ENCODE measurements at places on chromosomes 16 and 17. TPM values are rescaled to one million over a fixed set of nuclear protein-coding genes. Genes with fewer than 3 reads are reported as not detected.

DNA sequence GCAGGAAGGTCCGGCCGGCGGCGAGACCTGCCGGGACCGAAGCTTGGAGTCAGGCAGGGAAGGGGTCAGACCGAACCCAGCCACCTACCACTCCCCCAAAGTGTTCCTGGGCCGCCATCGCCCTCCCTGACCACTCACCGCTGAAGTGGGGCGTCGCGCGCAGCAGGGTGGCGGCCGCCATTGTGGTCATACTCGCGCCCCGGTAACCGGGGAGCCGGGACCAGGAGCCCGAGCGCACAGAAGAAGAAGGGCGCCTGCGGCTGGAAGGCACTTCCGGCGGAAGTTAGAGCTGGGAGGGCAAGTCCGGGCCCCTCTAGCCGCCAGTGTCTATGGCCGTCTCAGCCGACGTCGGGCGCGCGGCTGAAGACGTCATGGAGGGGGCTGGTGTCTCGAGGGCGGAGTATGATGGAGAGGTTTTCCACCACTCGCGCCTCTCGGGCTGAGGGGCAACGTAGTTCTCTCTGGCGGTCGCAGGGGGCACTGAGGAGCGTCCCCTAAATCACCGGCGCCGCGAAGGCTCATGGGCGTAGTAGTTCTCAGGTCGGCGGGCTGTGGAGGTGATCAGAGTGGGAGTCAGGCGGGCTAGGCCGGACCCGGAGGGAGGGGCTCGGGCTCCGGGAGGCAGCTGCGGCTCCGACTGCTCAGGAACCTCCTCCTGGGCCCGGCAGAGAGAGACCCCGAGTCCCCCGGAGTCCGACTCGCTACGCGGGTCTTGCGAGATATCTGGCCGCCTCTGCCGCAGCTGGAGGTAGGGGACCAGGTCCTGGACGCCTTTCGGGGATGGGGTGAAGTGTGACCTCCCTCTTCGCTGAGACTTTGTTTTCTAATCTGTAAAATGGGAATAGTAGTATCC lies at the start of gene TUFM:
TUFM (minus strand) TSS at position 269 of the 853 bp plus-strand sequence; CDS start at position 190, 79 bp downstream.
- peaks cover 34% of the 10 kb centered on the region for H3K36me3 ChIP-seq
- H3K27me3 ChIP-seq, result no peaks in the 10 kb centered on the region
- peak within 1 kb of the TSS; percentile 99 for H3K4me3 ChIP-seq
- H3K27ac ChIP-seq, result peak within 1 kb of the TSS; percentile 89
- peaks cover 22% of the 10 kb centered on the region for H3K4me1 ChIP-seq

GRCh38 chr17:16922386-16923096 lies 49.4 kb downstream of the TNFRSF13B start:
- no peak overlapping the region for H3K27ac ChIP-seq
- H3K27me3 ChIP-seq, result no peaks in the 10 kb centered on the region
- no peaks in the 10 kb centered on the region for H3K4me1 ChIP-seq
- no peak overlapping the region for H3K4me3 ChIP-seq
- no peaks in the 10 kb centered on the region for H3K36me3 ChIP-seq

GRCh38 chr16:7624871-7625766 lies 292.5 kb downstream of the RBFOX1 start:
- H3K27me3 ChIP-seq, result no peaks in the 10 kb centered on the region
- H3K27ac ChIP-seq, result no peak overlapping the region
- H3K36me3 ChIP-seq, result no peaks in the 10 kb centered on the region
- no peak for DNase-seq

- H3K4me1 ChIP-seq, result no peaks in the 10 kb centered on the region
- H3K27me3 ChIP-seq, result no peaks in the 10 kb centered on the region
- peak overlapping the region; percentile 8 for H3K27ac ChIP-seq
- DNase-seq, result no peak
- H3K36me3 ChIP-seq, result no peaks in the 10 kb centered on the region
Measured at GRCh38 chr16:9351440-9351839, 260.0 kb downstream of the HAPSTR1 start.

DNA sequence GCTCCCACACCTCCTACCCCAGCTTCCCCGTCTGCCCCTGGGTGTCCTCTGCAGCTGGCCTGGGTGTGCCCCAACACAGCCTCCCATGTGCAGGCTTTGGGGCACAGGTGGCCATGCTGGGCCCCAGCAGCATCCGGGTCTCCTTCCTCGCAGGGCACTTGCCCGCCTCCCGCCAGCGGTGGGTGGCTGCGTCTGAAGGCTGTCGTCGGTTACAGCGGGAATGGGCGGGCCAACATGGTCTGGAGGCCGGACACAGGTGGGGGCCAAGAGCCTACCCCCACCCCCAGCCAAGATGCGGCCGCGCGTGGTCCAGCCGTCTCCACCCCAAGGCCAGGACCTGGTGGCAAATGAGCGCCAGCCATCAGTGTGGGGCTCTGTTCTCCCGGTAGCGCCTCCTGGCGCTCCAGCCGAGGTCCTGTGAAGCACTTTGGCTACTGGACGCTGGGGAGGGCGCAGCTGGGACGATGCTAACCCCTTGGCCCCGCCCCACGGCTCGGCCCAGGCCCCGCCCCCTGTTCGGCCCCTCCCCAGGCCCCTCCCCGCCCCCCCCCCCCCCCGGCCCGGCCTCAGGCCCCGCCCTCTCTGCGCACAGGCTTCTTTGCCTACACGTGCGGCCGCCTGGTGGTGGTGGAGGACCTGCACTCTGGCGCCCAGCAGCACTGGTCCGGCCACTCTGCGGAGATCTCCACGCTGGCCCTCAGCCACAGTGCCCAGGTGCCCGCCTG lies 7.3 kb upstream of the RHOT2 start:
- no peaks in the 10 kb centered on the region for H3K27me3 ChIP-seq
- H3K36me3 ChIP-seq, result no peaks in the 10 kb centered on the region
- peak; percentile 89 for DNase-seq
- H3K4me1 ChIP-seq, result peaks cover 14% of the 10 kb centered on the region
- H3K4me3 ChIP-seq, result peak overlapping the region; percentile 39

DNA sequence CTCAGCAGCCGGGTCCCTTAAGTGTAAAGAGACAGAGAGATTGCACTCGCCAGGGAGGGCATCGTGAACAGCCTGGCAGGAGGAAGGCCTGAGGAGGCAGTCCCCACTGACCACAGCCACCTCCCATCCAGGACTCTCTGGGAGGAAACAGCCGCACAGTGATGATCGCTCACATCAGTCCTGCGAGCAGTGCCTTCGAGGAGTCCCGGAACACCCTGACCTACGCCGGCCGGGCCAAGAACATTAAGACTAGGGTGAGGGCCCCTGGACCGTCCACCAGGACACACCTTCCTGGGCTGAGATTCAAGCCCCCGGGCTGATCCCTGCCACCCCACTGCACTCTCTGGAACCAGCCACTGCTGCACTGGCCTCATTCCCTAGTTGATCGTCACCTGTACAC lies 14.0 kb downstream of the BTBD17 start:
- no peaks in the 10 kb centered on the region for H3K4me1 ChIP-seq
- H3K27me3 ChIP-seq, result no peaks in the 10 kb centered on the region
- no peak overlapping the region for H3K4me3 ChIP-seq
- no peak overlapping the region for H3K27ac ChIP-seq

- DNase-seq, result no peak
- H3K4me1 ChIP-seq, result no peaks in the 10 kb centered on the region
- no peak overlapping the region for H3K4me3 ChIP-seq
- H3K27ac ChIP-seq, result no peak overlapping the region
Measured at GRCh38 chr17:72654706-72655105, 437.8 kb downstream of the SLC39A11 start.

GRCh38 chr17:46025510-46026165 lies 26.6 kb downstream of the STH start:
- DNase-seq, result no peak
- peaks cover 8% of the 10 kb centered on the region for H3K36me3 ChIP-seq
- H3K27ac ChIP-seq, result no peak overlapping the region
- no peaks in the 10 kb centered on the region for H3K27me3 ChIP-seq
- H3K4me3 ChIP-seq, result no peak overlapping the region

Gene MPV17L
- total RNA-seq, result 7.2 TPM

Gene GNGT2
- 1.4 TPM for total RNA-seq

Gene KRTAP4-1
- not detected for total RNA-seq

Gene KRTAP4-8
- total RNA-seq, result not detected

Gene GAST
- not detected for total RNA-seq

Gene DLX4
- not detected for total RNA-seq

Gene TRAF7
- 16.1 TPM for total RNA-seq

Gene MT1A
- total RNA-seq, result 30.0 TPM
